ENCODE measurements at places on chromosomes 6 and 20.

DNA sequence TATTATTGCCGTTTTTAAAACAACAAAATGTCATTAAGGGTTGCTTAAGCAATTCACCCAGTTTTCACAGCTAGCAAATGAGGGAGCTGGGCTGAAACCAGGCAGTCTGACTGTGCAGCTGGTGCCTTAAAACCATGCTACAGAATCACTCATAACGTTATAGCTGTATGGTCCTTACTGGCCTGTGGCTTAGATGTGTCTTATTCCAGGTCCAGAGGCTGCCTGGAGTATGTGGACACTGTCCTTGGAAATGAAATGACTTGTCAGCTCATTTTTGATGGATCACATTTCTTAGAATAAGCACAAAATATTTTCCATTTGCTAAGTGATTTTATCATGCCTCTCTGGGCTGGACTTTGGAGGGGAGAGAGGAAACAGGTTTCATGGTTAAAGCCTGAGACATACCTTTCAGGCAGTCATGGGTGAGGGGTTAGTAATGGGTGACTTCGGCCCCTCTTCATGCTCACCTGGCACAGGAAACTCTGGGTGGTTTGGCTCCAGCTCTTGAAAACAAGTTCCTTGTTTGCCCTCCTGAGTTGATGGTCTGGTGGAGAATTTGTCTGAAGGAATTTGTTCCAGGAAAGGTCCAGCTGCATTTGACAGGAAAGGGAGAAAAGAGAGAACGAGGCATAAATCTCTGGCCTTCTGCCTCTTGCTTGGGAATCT, 823.2 kb downstream of the DHX35 start:
- no peak for DNase-seq

GRCh38 chr20:22866812-22867341, 168.2 kb upstream of the SSTR4 start:
- DNase-seq, result no peak

- DNase-seq, result no peak
Measured at GRCh38 chr6:111522393-111523020, 39.5 kb upstream of the REV3L start.

DNA sequence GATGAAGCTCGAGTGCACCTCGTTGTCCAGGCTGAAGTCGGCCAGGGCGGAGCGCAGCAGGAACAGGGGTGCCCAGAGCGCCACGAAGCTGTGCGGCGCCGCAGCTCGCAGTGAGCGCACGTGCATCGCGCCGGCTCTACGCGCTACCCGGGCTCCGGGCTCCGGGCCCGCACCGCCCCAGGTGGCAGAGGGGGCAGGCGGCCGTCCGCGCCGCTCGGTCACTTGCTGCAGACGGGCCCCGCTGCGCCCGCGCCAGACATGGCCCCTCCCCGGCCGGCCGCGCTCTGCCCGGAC, 497 bp downstream of the BMP7 start:
- no peak for DNase-seq

- no peak for DNase-seq
Measured at GRCh38 chr6:89951574-89952104, 57.4 kb downstream of the GJA10 start.

GRCh38 chr6:3341467-3341866, 82.7 kb downstream of the PSMG4 start:
- no peak for DNase-seq

DNA sequence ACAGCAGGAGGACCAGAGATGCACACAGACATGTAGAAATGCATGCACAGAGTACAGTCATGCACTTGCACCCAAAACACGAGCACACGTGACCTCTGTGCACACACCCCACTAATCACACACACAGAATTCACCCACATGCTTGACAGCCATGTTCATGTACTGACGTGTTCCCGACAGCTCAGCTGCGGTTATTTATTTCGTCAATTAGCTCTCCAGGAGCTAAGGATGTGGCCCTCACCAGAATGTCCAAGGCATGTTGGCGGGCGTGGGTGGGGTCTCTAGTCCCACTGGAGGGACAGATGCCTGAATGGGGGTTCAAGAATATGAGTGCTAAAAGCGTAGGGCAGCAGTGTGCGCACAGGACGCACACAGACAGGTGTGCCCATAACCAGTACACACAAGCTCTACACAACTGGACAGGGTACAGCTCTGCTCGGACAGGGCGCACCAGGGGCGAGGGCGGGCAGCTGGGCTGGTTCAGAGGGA, 571 bp upstream of the PRPF6 start:
- DNase-seq, result no peak

DNA sequence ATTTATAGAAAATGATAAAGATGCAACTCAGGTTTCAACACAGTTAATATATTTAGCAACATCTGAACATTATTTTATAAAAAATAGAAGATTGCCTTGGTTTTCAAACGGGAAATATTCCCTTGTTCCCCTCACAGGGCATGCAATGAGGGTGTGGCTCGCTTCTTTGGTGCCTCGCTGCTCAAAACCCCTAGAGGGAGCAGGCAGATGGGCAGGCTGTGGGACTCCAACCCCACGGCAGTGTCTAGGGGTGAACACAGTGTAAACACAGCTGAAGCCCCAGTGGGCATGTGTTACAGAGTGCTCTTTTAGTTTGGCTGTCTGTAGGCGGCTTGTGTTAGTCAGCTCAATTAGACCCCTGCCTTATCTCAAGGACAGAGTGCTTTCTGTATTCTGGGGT, 560.8 kb upstream of the IMPG1 start:
- no peak for DNase-seq

DNA sequence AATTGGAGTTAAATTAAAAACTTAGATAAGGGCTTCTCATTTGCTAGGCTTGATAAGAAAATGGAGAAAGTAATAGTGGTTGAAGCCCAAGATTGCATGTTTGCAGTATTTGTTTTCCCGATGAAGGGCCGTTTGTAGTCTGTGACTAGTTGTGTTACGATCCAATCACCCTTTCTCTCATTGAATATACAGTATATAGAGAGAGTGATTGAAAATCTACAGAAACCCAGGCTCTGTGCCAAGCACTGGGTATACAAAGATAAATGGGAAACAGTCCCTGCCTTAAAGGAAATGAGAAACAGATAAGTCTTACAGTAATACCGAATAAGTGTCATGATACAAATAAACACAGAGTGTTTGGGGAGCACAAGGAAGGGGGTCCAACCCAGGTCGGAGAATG, 55.2 kb upstream of the CDKAL1 start:
- no peak for DNase-seq

GRCh38 chr6:88748141-88748540, 215.3 kb downstream of the RNGTT start:
- DNase-seq, result no peak

DNA sequence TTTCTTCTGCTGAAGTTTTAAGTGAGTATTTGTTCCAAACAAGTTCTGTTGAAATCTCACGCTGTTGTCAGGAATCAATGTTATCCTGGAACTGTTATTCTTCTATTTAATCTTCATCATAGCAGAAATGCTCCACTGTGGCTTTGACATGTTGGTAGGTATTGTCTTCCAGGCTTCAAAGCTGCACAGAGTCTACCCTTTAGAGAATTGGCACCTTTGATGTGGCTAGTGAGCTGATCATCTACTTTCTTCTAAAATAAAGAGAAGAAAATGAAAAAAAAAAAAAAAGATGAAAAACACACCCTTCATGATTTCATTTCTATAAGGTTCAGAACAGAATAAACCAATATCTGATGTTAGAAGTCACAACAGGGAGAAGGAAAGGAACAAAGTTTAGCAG, 5.8 kb upstream of the ZSCAN23 start:
- DNase-seq, result no peak

GRCh38 chr20:48189181-48189580, 403.9 kb upstream of the SULF2 start:
- DNase-seq, result no peak

GRCh38 chr6:14294270-14294951, 176.8 kb downstream of the CD83 start:
- DNase-seq, result no peak

- DNase-seq, result no peak
Measured at GRCh38 chr6:121711472-121711871, 276.0 kb downstream of the GJA1 start.

DNA sequence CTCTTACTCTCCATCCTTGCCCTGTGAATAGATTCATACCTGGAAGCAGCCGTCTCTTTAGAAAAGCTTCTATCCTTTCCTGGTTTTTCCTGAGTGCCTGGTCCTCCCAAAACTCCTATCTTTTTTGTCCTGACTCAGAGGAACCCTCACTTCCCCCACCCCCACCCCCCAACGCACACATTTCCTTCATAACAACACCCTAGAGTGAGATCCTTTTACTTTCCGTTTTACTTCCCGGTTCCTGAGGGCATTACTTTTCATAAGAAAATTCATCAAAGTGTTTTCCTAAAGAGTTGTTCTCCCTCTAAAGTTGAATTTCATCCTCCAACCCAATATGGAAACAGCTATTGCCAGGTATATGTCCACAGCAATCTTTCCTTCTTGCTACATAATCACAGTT, 327.0 kb downstream of the NRN1 start:
- DNase-seq, result no peak
